ENCODE measurements at places on chromosomes 16 and 17.

DNA sequence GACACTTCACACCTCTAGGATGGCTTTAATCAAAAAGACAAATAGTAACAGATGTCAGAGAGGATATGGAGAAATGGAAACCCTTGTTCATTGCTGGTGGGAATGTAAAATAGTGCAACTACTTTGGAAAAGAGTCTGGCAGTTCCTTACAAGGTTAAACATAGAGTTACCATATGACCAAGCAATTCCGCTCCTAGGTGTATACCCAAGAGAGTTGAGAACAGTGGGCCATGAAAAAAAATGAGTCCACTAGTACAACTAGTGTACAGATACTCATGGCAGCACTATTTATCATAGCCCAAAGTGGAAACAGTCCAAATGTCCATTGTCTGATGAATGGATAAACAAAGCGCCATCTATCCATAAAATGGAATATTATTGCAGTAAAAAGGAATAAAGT is 39.1 kb downstream of the OR1D5 start:
- H3K27ac ChIP-seq, result no peak overlapping the region
- no peak for DNase-seq
- no peaks in the 10 kb centered on the region for H3K36me3 ChIP-seq
- H3K4me3 ChIP-seq, result no peak overlapping the region
- H3K27me3 ChIP-seq, result peaks cover 3% of the 10 kb centered on the region
- no peaks in the 10 kb centered on the region for H3K4me1 ChIP-seq

DNA sequence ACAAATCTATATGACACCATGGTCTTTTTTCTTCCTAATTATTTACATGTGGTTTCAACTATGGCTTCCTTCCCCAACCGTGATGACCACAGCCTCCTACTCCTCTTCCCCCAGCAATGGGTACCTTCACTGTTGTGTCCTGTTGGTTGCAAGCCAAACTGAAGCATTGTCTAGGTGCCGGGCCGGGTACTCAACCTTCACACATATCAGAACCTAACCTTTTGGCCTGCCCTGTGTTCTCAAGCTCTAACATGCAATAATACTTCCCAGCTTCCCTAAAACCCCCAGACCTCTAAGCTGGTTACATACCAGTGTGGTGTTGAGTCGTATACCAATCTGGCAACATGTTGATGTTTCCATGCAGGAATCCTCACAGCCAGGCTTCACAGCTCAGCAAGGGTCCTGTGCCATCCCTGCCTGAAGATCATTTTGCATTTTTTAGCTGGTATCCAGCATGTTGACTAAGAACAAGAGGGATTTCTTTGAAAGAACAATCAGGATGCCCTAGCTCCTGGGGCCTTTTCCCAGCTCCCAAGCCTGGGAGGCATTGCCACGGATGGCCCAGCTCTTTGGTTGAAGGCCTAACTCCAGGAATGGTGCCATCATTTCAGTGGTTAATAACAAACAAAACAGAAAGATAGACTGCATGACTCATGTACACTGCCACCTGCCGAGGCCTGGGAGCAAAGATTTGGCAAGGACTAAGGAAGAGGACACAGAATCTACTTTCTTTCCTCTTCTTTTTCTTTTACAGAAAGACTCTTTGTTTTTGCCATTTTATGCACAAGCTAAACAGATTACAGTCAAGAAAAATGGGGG is 373.7 kb upstream of the SALL1 start:
- H3K4me3 ChIP-seq, result no peak overlapping the region
- H3K27ac ChIP-seq, result no peak overlapping the region
- no peaks in the 10 kb centered on the region for H3K4me1 ChIP-seq
- H3K27me3 ChIP-seq, result no peaks in the 10 kb centered on the region
- no peak for DNase-seq

DNA sequence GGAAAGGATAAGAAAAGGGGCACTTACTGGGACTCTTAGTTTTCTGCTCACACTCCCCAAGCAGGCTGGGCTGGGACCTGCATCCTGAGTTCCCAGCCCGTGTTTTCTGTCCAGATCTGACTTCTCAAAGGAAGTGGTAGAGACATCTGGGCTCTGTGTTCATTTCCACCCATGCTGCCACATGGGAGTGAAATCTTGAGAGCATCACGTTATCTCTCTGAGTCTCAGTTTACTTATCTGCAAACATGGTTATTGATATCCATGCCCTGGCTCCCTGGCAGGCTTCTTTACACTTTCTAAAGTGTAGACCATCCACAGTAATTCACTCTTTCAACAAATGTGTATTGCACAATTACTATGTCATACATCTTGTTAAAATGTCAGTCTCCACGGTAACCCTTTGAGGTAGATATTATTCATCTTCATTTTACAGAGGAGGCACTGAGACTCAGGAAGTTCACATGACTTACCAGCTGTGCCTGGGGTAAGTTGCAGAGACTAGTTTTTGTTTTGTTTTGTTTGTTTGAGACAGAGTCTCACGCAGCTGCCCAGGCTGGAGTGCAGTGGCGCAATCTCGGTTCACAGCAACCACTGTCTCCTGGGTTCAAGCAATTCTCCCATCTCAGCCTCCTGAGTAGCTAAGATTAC is 3.4 kb downstream of the ZNF688 start:
- H3K27me3 ChIP-seq, result no peaks in the 10 kb centered on the region
- peaks cover 9% of the 10 kb centered on the region for H3K36me3 ChIP-seq
- H3K27ac ChIP-seq, result 0 out of 2 replicates have a peak overlapping the region, but pooled peaks have one; percentile 20
- peak; percentile 43 for DNase-seq
- no peak overlapping the region for H3K4me3 ChIP-seq

DNA sequence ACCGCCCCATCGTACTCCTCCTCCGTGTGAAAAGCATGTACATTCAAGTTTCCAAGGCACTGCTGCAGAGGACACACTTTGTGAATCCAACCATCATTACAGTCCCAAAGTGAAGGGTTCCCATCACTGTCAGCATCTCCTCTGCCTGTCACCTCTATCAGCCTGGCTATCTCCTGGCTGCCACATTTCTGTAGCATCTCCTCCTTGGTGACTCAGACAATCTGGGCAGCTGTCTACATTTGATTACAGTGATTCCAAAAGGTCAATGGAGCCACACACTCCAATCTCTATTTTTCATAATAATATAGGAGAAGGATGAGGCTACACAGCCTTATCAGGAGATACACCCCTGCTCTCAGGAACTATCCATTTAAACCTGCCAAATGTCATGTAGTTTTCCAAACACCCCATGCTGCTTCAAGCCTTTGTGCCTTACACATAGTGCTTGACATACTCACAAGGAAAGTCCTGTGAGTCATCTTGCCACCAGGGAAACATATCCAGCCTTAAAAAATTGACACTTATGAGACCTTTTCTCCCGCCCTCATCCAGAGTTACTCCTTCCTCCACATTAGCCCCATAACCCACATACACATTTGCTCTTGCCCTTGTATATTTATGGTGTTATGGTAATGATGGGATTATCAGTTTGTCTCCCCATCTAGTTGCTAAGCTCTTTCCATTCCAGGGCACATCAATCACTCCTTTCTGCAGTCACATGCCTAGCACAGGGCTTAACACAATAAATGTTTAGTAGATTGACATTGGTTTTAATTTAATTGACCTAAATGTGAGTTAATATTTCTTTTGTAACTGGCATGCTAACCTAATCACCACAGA is 250.1 kb upstream of the CDH5 start:
- no peaks in the 10 kb centered on the region for H3K4me1 ChIP-seq
- no peak overlapping the region for H3K4me3 ChIP-seq
- H3K27ac ChIP-seq, result no peak overlapping the region
- no peaks in the 10 kb centered on the region for H3K36me3 ChIP-seq
- DNase-seq, result no peak

DNA sequence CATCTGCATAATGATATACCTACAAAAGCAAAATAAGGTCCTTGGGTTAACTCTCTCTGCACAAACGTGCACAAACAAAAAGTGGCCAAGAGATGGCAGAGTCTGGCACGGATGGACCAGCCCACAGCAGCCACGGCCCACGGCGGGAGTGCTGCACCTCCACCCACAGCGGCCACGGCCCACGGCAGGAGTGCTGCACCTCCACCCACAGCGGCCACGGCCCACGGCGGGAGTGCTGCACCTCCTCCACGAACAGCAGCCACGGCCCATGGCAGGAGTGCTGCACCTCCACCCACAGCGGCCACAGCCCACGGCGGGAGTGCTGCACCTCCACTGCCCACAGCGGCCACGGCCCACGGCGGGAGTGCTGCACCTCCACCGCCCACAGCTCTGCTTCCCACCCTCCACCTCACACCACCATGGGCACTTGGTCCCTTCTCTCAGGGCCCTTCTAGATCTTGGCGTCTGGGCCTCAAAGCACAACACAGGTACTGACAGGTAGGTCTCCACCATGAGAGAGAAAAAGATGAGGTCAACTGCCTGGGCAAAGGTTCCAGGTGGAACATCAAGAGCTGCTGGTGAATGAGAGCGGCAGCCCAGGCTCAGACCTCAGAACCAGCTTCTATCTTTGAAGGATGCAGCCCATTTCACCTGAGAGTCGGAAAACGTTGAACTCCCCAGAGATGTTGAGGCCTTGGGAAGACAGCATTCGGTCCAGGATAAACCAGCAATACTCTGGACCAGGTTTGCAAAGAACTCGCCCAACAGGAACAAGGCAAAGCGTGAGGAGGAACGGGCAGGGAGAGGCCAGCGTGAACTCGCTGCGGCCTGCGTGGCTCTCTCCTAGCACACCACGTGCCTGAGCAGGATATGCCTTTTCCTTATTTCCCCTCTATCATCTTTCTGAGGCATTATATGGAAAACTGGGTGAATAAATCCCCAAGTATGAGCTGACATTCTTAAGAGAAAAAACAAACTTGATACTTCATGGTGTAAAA is 124.5 kb downstream of the ZNF778 start:
- H3K4me1 ChIP-seq, result no peaks in the 10 kb centered on the region
- DNase-seq, result peak; percentile 33

DNA sequence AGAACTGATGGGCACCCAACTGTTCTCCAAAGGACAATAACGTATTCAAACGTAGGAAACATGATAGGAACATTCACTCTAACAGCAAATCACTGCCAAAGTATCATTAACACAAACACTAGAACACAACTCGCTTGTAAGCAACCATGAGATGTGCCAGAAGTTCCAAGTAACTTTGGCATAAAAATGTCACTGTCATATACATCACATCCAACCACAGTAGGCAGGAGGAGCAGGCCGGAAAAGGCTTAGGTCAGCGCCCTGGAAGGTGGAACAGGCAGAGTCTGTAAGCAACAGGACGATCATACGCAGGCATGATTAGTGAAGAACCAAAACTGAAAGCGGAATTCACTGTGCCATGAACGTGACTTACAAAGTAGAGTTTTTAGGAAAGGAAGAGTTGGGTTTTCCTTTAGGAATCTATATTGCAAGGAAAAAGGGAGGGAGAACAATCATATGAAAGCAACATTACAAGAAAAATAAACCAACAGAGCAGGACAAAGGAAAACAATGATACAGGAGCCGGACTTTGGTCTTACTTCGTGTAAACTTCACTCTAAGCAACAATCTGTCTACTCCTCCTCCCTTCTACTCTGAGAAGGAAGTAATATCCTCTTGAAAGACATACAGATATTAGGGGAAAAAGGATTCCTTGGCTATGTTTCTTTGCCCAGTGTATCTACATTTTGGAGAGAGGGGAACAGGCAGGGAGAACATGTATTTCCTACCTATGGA is 52.3 kb downstream of the YWHAE start:
- no peak for DNase-seq
- H3K27me3 ChIP-seq, result no peaks in the 10 kb centered on the region
- no peak overlapping the region for H3K4me3 ChIP-seq

- no peak overlapping the region for H3K27ac ChIP-seq
- H3K27me3 ChIP-seq, result peaks cover 18% of the 10 kb centered on the region
- DNase-seq, result no peak
- no peaks in the 10 kb centered on the region for H3K4me1 ChIP-seq
- no peak overlapping the region for H3K4me3 ChIP-seq
Measured at GRCh38 chr16:56113223-56113622, 78.1 kb upstream of the GNAO1 start.

DNA sequence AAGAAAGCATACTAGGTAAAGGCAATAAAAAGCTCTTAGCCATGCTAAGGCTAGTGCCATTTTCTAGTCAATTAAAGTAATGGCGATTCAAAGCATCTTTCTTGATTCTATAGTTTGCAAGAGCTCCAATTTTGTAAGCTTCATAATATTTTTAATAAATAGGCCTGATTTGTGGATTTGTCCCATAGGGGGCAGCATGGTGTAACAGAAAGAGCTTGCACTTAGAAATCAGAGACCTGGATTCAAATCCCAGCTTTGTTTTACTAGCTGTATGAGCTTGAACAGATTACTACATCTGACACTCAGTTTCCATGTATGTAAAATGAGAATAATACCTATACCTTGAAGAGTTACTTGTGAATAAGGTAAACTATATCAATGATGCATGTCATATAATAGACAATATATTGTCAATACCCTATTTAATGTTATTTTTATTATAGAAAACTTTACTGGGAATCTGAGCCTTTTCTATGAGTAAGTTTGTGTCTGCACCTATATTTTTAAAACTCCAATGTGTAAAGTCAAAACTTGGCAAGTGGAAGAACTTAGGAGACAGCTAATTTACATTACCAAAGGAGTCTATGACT is 93.6 kb upstream of the NOG start:
- H3K4me1 ChIP-seq, result no peaks in the 10 kb centered on the region
- H3K27me3 ChIP-seq, result no peaks in the 10 kb centered on the region
- H3K27ac ChIP-seq, result no peak overlapping the region
- no peaks in the 10 kb centered on the region for H3K36me3 ChIP-seq
- H3K4me3 ChIP-seq, result no peak overlapping the region

- peak overlapping the region; percentile 68 for H3K27ac ChIP-seq
- no peaks in the 10 kb centered on the region for H3K27me3 ChIP-seq
- no peak overlapping the region for H3K4me3 ChIP-seq
- DNase-seq, result no peak
- peaks cover 77% of the 10 kb centered on the region for H3K36me3 ChIP-seq
- H3K4me1 ChIP-seq, result peaks cover 58% of the 10 kb centered on the region
Measured at GRCh38 chr17:17484451-17484899, 7.7 kb downstream of the MED9 start.

DNA sequence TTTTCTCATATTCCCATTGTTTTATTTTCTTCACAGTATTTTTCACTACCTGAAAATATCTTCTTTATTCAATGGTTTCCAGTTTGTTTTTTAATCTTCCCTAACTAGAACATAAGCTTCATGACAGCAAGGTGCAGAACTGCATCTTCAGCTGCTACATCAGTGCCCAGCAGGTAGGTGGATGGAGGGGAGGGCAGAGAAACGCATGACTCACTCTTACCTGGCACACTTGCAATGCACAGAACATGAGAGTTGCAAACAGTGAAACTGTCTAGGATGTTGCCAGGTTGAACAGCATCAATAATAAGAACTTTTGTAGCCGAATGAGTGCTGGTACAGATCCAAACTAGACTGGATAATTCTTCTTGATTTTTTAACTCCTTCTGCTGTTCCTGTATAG is 127.1 kb downstream of the SPAG9 start:
- no peak for DNase-seq
- H3K4me1 ChIP-seq, result no peaks in the 10 kb centered on the region
- H3K36me3 ChIP-seq, result peaks cover 79% of the 10 kb centered on the region
- no peaks in the 10 kb centered on the region for H3K27me3 ChIP-seq

DNA sequence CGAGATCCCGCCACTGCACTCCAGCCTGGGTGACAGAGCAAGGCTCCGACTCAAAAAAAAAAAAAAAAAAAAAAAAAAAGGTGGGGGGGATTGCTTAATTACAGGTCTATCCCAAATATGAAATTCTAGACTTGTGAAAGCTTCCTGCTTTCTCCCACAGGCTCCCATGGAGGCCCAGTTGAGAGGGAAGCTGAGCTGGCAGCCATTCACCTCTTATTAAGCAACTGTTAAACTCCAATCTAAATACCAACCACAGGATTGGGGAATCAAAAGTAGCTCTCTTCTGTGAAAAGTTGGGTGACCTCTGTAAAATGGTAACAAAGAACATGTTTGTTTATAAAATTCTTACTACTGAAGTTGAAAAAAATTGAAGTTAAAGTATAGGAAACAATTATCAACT is 45.8 kb upstream of the STAC2 start:
- H3K4me1 ChIP-seq, result no peaks in the 10 kb centered on the region
- H3K36me3 ChIP-seq, result peaks cover 19% of the 10 kb centered on the region
- no peaks in the 10 kb centered on the region for H3K27me3 ChIP-seq
- no peak overlapping the region for H3K27ac ChIP-seq
